ENCODE measurements at places on chromosomes 12 and 14. TPM values are rescaled to one million over a fixed set of nuclear protein-coding genes. Genes with fewer than 3 reads are reported as not detected.

DNA sequence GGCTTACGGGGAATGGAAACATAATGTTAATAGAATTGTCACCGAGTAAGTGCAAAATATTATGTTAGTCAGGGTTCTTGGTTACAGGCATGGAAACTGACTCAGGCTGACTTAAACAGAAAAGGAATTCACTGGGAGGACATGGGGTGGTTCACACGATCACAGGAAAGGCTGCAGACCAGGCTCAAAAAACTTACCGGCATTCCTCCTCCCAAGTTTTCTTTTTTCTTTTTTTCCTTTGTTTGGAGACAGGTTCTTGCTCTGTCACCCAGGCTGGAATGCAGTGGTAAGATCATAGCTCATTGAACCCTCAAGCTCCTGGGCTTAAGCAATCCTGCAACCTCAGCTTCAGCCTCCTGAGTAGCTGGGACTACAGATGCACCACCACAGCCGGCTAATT, 11.9 kb upstream of the UBE2N start:
- no peak overlapping the region for H3K4me3 ChIP-seq
- H3K4me1 ChIP-seq, result no peaks in the 10 kb centered on the region
- H3K36me3 ChIP-seq, result no peaks in the 10 kb centered on the region

Gene CARMIL3
- total RNA-seq, result 0.17 TPM

GRCh38 chr12:4153343-4153892, 120.1 kb upstream of the CCND2 start:
- no peak for DNase-seq
- no peak overlapping the region for H3K4me3 ChIP-seq
- H3K27me3 ChIP-seq, result no peaks in the 10 kb centered on the region
- H3K36me3 ChIP-seq, result no peaks in the 10 kb centered on the region
- H3K27ac ChIP-seq, result no peak overlapping the region
- H3K4me1 ChIP-seq, result no peaks in the 10 kb centered on the region

DNA sequence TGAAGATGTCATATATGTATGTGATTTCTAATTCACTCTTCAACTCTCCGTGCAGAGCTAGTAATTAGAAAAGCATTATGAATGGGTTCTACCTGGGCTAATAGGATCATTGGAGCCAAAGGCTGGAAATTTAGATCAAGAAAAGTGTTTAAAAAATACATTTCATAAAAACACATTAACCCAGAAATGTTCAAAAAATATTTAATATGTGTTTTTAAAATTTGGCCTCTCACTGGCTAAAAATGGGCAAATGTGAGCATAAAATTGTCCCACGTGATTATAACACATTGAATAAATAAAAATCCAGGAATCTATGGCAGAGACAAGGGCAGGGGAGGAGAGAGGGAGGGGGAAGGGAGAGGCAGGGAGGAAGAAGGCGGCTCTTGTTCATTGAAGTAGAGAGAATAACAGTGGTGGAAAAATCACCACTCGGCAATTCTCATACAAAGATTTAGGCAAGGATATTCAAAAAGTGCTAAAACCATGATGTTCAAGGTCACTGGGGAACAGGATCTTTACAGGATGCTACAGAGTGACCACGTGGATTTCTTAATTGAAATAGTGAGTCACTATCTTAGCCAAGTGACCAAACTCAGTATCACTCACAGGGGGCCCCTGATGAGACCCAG, 38.8 kb downstream of the FBXO21 start:
- no peak overlapping the region for H3K4me3 ChIP-seq
- H3K36me3 ChIP-seq, result no peaks in the 10 kb centered on the region
- H3K27ac ChIP-seq, result no peak overlapping the region
- peaks cover 6% of the 10 kb centered on the region for H3K4me1 ChIP-seq
- no peaks in the 10 kb centered on the region for H3K27me3 ChIP-seq
- no peak for DNase-seq

Gene MGAT4C
- total RNA-seq, result 0.09 TPM

- no peaks in the 10 kb centered on the region for H3K4me1 ChIP-seq
- H3K27me3 ChIP-seq, result no peaks in the 10 kb centered on the region
- no peaks in the 10 kb centered on the region for H3K36me3 ChIP-seq
- H3K27ac ChIP-seq, result no peak overlapping the region
These were observed 132.3 kb downstream of the ADGRD1 start for GRCh38 chr12:131085816-131086591.

DNA sequence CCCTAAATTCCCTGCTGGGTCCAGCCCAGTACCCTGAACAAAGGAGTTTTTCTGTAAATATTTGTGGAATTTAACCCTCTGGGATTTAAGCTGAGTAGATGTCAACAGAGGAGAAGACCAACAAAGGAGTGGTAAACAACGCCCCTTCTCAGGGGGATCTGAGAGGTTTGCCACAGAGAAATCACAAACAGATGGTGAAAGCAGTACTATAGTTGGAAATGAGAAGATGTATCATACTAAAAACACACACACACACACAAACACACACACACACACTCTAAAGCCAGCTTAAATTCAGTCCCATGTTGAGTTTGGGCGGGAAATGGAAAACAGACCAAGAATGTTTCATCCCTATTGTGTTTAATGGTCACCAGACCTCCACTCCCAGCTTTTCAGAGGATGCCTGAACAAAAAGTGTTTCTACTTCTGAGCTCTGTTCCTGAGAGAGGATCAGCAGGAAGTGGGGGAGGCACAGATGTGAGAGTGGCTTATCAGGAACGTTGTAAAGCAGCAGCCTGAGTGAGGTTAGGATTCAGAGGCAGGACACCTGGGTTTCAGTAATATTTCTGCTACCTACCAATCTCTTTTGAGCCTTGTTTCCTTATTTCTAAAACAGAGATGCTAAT, 3.2 kb downstream of the BIN2 start:
- no peaks in the 10 kb centered on the region for H3K27me3 ChIP-seq
- H3K27ac ChIP-seq, result no peak overlapping the region
- H3K4me3 ChIP-seq, result no peak overlapping the region
- no peaks in the 10 kb centered on the region for H3K4me1 ChIP-seq
- no peaks in the 10 kb centered on the region for H3K36me3 ChIP-seq
- no peak for DNase-seq

DNA sequence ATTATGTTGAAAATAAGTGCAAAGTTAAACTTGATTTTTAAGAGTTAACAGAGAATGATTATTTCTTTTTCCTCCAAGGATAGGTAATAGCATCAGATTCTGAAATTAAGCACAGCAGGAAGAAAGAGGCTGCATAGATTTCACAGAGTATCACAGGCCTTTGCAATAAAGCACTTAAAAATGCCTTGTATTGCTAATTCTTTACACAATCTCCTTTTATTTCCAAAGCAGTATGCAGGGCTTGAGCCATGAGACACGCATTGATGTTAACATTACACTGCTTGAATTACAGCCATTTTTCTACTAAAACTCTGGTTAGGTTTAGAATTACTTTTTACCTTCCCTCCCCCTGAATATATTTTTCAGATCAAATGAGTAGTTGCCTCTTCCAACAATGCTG, 398.3 kb downstream of the BCAT1 start:
- H3K27ac ChIP-seq, result no peak overlapping the region
- DNase-seq, result no peak
- no peaks in the 10 kb centered on the region for H3K27me3 ChIP-seq
- no peaks in the 10 kb centered on the region for H3K4me1 ChIP-seq
- no peaks in the 10 kb centered on the region for H3K36me3 ChIP-seq

Gene SRRM4
- total RNA-seq, result not detected

- H3K27me3 ChIP-seq, result no peaks in the 10 kb centered on the region
- no peak for DNase-seq
- no peaks in the 10 kb centered on the region for H3K4me1 ChIP-seq
- H3K27ac ChIP-seq, result no peak overlapping the region
These were observed 39.5 kb upstream of the SLC38A4 start for GRCh38 chr12:46865311-46865710.

DNA sequence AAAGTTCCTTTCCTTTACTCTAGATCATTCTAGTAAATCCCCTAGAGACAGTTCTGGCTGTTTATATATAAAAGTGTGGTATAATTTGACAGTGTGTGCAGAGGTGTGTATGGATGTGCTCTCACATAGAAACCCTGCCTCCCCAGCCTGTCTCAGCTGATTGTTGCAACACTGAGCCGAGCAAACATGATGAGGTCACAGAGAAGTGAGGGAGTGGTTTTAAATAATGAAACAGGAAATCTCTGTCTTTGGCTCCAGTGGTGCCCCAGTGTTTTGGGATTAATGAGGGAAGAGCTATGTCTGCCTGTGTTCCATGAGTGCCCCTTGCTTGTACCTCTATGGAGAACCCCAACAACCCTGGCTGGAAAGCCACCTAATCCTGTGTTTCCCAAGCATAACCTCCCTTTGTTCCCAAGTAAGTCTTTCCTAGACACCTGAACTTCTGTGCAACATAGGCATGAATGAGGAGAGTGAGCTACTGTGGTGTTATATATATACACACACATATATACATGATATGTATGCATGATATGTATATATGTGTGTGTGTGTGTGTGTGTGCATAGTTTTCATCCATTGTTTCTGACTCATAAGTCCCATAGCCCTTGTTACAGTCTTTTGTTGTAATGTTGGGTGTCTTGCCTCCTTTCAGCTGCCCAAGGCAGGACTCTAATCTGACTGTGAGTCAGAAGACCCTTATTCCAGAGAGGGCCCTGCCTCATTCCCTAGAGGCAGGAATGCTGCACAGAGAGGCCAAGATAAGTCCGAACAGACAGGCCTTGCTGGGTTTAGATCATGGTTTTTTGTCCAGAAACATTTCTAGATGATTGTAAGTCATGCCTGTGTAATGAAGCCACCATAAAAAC, 18.0 kb downstream of the TRAF3 start:
- H3K27ac ChIP-seq, result no peak overlapping the region
- H3K27me3 ChIP-seq, result no peaks in the 10 kb centered on the region
- H3K4me1 ChIP-seq, result peaks cover 6% of the 10 kb centered on the region
- H3K36me3 ChIP-seq, result no peaks in the 10 kb centered on the region
- no peak overlapping the region for H3K4me3 ChIP-seq

DNA sequence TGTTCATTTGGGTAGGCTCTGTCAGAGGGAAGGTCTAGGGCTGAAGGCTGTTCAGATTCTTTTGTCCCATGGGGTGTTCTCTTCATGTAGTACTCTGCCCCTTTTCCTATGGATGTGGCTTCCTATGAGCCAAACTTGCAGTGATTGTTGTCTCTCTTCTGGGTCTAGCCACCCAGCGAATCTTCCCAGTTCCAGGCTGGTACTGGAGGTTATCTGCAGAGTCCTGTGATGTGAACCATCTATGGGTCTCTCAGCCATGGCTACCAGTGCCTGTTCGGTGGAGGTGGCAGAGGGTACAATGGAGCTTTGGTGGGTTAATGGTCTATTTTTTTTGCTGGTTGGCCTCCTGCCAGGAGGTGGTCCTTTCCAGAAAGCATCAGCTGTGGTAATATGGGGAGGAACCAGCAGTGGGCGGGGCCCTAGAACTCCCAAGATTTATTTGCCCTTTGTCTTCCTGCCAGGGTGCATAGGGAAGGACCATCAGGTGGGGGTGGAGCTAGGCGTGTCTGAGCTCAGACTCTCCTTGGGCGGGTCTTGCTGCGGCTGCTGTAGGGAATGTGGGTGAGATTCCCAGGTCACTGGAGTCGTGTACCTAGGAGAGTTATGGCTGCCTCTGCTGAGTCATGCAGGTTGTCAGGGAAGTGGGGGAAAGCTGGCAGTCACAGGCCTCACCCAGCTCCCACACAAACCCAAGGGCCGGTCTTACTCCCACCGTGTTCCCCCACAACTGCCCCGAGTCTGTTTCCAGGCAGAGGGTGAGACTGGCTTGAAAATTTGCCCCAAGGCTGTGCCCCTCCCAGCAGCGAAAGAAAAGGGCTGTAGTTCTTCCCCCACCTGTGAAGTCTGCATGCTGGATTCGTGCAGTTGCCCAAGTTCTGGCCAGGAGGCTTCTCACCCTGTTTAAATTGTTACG, 17.5 kb downstream of the MTRFR start:
- no peak overlapping the region for H3K4me3 ChIP-seq
- H3K4me1 ChIP-seq, result peaks cover 9% of the 10 kb centered on the region
- no peak for DNase-seq
- H3K36me3 ChIP-seq, result no peaks in the 10 kb centered on the region
- H3K27me3 ChIP-seq, result no peaks in the 10 kb centered on the region

DNA sequence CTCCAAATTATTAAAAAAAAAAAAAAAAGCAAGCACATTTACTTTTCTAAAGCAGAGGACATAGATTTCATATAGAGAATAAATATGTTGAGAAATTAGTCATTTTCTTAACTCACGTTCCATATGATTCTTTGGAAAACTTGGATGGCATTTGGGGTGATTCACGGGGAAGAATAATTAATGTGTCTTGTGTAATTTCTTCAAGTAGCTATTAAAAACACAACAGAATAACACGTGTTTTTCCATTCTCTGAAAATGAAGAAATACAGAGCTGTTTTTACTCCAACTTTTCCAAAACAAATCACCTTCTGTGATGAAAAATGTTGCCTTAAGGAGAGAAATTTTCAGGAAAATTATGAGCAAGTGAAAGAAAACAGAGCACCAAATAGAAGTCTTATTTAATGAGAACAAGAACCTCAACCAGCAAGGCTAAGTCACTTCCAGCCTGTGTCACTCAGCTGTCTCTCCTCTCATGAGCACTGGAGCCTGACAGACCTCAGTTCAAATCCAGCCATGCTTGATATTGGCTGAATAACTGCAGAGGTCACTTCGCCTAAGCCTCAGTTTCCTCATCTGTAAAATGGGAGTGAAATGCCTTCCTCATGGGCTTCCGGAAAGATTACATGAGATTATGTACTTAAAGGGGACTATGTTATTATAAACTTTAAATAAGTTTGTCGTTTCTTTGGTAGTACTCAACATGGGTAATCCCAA, 42.8 kb upstream of the NUAK1 start:
- H3K27ac ChIP-seq, result no peak overlapping the region
- no peaks in the 10 kb centered on the region for H3K27me3 ChIP-seq
- no peak for DNase-seq
- no peaks in the 10 kb centered on the region for H3K36me3 ChIP-seq
- H3K4me3 ChIP-seq, result no peak overlapping the region

Gene ALG10B
- total RNA-seq, result 7.4 TPM

GRCh38 chr14:57822081-57822480, 43.8 kb downstream of the SLC35F4 start:
- no peak overlapping the region for H3K4me3 ChIP-seq
- no peaks in the 10 kb centered on the region for H3K36me3 ChIP-seq
- peaks cover 8% of the 10 kb centered on the region for H3K27me3 ChIP-seq
- no peak for DNase-seq
- H3K27ac ChIP-seq, result no peak overlapping the region

DNA sequence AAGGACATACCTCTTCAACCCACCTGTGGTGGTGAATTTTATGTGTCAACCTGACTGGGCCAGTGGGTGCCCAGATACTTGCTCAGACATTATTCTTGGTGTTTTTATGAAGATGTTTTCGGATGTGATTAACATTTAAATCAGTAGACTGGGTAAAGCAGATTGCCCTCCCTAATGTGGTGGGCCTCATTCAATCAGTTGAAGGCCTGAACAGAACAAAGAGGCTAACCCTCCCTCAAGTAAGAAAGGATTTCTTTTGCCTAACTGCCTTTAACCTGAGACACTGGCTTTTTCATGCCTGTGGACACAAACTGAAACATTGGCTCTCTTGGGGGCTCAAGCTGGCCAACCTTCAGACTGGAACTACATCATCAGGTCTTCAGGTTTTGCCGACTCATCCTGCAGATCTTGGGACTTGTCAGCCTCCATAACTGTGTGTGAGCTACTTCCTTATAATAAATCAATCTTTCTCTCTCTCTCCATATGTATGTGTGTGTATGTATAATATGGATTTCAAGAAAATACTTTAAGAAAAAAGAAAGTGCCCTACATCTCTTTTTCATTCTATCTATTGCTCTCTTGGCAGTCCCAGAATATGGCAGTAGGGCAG, 39.4 kb downstream of the RTN1 start:
- H3K4me1 ChIP-seq, result no peaks in the 10 kb centered on the region
- DNase-seq, result no peak
- no peak overlapping the region for H3K4me3 ChIP-seq
- H3K27ac ChIP-seq, result no peak overlapping the region
- H3K36me3 ChIP-seq, result no peaks in the 10 kb centered on the region
- H3K27me3 ChIP-seq, result no peaks in the 10 kb centered on the region

- no peak overlapping the region for H3K27ac ChIP-seq
- H3K4me1 ChIP-seq, result no peaks in the 10 kb centered on the region
- H3K27me3 ChIP-seq, result peaks cover 3% of the 10 kb centered on the region
- no peak overlapping the region for H3K4me3 ChIP-seq
These were observed 75.4 kb downstream of the CCDC92 start for GRCh38 chr12:123897221-123897620.

Data from adrenal gland (tissue), 19 donors.